ENCODE measurements at places on chromosomes 6 and 20. TPM values are rescaled to one million over a fixed set of nuclear protein-coding genes. Genes with fewer than 3 reads are reported as not detected.

SLC22A3 gene
- 35.7 TPM for total RNA-seq

POLR1C gene
- total RNA-seq: 61.1 TPM

HLA-DMA gene
- total RNA-seq: 2.4 TPM

HFE gene
- 13.8 TPM for total RNA-seq

MSH5 gene
- 16.5 TPM for total RNA-seq

UST gene
- 2.5 TPM for total RNA-seq

HDAC2 gene
- 86.8 TPM for total RNA-seq

ADISSP gene
- 144 TPM for total RNA-seq

ARFRP1 gene
- 26.9 TPM for total RNA-seq

OLIG3 gene
- not detected for total RNA-seq

BMP2 gene
- total RNA-seq: 0.57 TPM

FOXA2 gene
- 12.1 TPM for total RNA-seq

ZHX3 gene
- 4.2 TPM for total RNA-seq

SEMG1 gene
- total RNA-seq: not detected

PRRT1 gene
- total RNA-seq: 0.71 TPM

TCF15 gene
- total RNA-seq: not detected

SMAP1 gene
- 14.9 TPM for total RNA-seq

GGTLC1 gene
- total RNA-seq: not detected

TFAP2C gene
- total RNA-seq: 17.1 TPM

KHDRBS2 gene
- not detected for total RNA-seq

MYL9 gene
- 19.1 TPM for total RNA-seq

ABHD16B gene
- not detected for total RNA-seq

RBPJL gene
- total RNA-seq: not detected

SLC35F1 gene
- total RNA-seq: 0.01 TPM

BMP7 gene
- 0.32 TPM for total RNA-seq

SALL4 gene
- 2.3 TPM for total RNA-seq

PPIL6 gene
- total RNA-seq: 2.4 TPM

GPX5 gene
- total RNA-seq: not detected

PRDM13 gene
- 1.1 TPM for total RNA-seq

PI16 gene
- total RNA-seq: not detected

All from A549 treated with CpdA at 1 μM for 4 hours (cell line).